ENCODE measurements at places on chromosomes 7 and 10. TPM values are rescaled to one million over a fixed set of nuclear protein-coding genes. Genes with fewer than 3 reads are reported as not detected.

Gene PNLIPRP2
- total RNA-seq: 0.24 TPM

Gene NRG3
- 1.6 TPM for total RNA-seq

Gene CYP3A5
- total RNA-seq: 0.22 TPM

Gene PLXNA4
- total RNA-seq: 0.35 TPM

Gene FXYD4
- not detected for total RNA-seq

Gene NUDT13
- total RNA-seq: 1.6 TPM

Gene RGS10
- total RNA-seq: 10.6 TPM

Gene DNAJB12
- total RNA-seq: 25.9 TPM

Gene LGI1
- total RNA-seq: 1.2 TPM

Gene KEL
- 0.72 TPM for total RNA-seq
